GM18507 (cell line): ENCODE measurements at places on chromosomes 1 and 21.

DNA sequence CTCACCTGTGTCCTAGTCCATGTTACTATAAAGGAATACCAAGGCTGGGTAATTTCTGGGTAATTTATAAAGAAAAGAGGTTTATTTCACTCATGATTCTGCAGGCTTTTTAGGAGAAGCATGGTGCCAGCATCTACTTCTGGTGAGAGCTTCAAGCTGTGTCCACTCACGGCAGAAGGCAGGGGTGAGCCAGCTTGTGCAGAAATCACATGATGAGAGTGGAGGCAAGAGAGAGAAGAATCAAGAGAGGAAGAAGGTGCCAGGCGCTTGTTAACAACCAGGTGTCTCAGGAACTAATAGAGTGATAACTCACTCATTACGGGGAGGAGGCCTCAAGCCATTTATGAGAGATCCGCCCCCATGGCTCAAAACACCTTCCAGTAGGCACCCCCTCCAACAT is 67.5 kb upstream of the CD34 start:
- DNase-seq, result no peak

GRCh38 chr21:17889171-17889570 is 70.0 kb upstream of the C21orf91 start:
- no peak for DNase-seq

DNA sequence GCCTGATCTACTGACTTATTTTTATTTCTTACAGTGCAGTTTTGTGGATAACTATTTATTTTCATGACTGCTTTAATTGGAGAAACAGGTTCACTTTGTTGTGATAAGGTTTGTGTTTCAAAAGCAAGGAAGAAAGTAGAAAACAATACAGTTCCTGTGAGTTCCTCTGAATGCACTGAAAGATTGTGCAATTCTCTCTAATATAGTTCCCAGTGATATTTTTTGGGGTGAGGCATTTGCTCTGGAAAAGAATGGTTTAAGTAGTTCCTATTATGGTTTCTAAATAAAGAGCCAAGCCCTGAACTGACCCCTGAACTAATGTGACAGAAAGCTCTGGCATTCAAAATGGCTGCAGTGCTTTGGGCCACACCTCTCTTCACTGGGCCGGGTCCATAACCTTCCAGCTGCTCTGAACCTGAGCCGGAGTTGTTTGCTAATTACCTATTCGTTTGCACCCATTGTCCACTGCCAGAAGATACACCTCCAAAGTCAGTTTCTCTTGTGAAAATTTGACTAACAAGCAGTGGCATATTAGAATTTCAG is 56.6 kb upstream of the VTCN1 start:
- DNase-seq, result no peak

DNA sequence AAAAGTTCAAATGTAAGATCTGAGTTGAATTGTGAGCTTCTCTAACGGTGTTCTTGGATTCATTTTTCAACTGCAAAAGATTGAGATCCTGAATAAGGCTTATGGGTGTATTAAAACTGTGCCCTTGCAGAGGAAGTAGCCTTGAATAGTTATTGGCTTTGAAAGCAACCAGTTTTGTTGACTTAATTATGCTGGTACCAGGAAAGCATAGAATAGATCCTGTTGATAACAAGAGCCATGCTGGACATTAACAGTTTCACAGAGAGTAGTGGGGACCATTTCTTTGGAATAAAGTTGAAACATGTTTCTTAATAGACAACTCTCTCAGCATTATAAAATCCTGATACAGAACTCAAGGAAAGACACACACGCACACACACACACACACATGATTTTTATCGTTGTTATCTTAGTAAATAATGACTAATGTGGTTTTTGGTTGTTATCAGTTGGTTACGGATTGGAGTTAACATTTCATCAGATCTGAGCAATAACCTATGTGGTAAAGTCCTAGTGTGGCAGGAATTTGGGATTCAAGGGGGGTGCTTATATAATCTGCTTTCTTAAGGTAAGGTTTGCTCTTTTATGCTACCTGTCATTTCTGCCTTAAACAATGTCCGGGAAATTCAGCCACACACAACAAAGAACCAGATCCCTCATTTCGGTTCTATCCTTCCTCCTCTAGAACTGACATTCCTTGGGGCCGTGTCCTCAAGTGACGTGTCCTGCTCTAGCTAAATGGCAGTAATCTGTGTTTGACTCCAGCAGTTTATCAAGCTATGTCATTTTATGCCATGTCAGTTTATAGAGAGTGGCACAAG is 330.9 kb downstream of the CHRM3 start:
- DNase-seq, result no peak

DNA sequence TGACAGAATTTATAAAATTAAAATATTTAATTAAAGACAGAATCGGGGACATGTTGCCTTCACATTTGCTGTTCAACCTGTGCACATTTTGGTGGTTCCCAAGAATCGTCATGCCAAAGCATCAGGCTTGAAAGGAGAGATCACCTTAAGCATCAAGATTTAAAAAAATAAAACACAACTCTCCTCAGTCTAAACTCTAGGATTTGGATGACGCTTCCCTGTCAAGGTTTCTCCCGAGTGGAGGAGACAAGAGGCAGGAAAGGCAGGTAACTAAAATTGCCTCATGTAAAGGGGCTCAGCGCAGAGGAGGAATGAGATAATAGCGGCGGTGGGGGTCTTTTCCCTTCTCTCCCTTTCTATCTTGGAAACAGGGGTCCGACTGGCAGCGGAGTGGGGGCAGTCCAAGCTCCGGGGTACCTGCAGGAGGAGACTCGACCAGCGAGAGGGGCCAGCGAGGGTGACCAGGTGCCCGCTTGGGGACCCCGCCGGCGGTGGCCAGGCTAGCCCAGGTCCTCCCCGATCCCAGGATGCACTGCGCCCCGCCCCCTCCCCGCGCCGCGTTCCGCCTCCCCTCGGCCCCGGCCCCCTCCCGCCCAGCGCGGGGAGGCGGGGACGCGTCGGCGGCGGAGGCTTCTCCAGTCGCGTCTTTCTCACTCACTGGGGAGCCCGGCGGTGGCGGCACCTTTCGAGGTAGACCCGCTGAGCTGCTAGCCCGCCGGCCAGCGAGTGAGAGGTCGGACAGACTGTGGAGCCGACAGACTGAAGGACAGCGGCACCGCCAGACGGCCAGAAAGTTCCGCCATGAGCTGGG is at the start of gene FNBP1L:
FNBP1L (plus strand) TSS at position 638 of the 811 bp plus-strand sequence; CDS start at position 802, 164 bp downstream.
- no peak for DNase-seq

- DNase-seq, result no peak
Measured at GRCh38 chr21:32907521-32907920, 118.2 kb upstream of the OLIG2 start.
